ENCODE measurements at places on chromosomes 16 and 17.
A peak's percentile ranks its signal among the peaks of the same experiment; 100 is the strongest.

DNA sequence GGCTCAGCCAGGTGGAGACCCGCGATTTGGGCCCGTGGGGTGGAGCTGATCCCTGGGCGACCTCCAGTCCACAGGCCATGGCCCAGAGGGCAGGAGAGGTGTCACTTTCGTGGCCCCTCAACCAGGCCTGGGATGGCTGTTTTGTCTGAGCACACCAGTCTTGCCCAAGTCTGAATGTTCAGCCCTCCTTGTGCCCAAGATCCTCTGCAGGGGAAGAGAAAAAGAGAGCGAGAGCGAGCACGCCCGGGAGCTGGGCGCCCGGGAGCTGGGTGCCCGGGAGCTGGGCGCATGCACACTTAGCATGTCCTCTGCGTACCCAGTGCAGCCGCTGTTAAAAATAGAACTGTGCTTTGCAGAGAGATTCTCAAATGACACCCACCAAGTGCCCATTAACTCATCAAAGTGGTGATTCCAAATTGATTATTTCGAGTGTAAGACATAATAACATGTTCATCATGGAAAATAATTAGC is 403.3 kb upstream of the TNRC6C start:
- no peak for DNase-seq

DNA sequence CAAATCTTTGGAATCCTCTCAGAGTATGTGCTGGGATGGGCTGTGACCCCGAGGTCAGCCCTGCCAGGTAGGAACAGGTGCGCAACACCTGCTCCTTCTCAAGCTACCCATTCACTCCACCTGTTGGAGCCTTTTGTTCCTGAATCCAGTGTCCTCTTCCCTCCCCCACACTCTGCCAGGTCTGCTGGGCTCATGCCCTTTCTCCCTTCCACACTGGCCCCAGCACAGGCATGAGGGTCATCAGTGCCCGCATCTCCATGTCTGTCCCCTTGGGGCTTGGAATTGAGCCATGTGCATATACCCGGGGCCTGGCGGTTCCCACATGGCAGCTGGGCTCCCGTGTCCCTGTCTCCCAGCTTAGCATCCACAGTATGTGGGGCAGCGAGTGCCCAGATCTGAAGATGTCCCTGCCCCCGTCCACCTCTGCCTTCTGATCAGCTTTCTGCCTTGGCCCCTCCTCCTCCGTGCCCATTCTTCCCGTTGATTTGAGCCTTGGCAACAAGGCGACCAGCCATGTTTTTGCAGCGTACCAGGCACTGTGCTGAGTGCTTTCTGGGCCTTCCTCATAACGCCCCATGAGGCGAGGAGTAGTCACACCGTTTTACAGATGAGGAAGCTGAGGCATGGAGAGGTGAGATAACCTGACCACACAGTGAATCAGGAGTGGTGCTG is 102.2 kb downstream of the RAP1GAP2 start:
- no peak for DNase-seq

DNA sequence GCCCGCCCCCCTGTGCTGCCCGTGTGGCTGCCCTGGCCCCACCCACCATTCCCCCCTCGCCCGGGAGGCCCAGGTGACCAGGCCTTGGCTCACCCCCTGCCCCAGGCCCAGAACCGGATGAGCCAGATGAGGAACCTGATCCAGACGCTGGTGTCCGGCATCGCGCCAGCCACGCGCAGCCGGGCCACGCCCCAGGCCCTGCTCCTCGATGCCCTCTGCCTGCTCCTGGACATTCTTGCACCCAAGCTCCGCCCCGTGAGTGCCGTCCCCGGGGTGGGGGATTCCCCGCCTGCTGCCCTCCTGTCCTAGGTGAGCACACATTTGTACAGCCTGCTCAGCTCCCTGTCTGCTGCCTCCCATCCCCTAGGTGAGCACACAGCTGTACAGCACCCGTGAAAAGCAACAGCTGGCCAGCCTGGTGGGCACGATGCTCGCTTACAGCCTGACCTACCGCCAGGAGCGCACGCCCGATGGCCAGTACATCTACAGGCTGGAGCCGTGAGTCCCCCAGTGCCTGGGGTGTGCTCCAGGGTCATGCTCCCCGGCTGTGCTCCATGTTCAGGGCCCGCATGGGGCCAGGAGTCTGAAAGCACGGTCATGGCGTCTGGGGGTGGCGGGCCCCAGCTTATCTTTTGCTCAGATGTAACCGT is 4.8 kb downstream of the GNG13 start:
- no peak for DNase-seq

GRCh38 chr17:50222922-50223321 is 21.5 kb upstream of the COL1A1 start:
- DNase-seq: no peak

DNA sequence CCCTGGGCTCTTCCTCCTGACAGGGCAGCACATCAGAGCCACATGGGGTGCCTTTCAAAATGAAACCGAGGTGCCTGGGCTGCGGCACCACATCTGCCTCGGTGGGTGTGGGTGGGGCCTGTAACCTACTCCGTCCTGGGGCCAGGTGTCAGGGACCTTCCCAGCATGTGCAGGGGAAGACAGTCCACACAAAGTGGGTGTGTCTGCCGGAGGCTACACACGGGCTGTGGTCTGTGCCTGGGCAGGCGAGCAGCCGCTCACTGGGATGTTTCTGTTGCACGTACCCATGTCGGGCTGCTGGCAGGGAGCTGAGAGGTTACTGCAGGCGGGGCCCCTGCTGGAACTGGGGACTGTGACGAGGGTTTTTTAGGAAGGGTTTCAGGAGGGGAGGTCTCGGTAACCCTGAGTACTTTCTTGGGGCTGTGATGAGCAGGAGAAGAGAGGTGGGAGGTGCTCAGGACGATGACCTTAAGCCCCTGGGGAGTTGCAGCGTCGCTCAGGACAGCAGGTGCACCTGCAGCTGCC is 351.2 kb downstream of the SEC14L1 start:
- no peak for DNase-seq

GRCh38 chr17:59154292-59154720 is 680 bp downstream of the SKA2 start:
- peak; percentile 59 for DNase-seq

DNA sequence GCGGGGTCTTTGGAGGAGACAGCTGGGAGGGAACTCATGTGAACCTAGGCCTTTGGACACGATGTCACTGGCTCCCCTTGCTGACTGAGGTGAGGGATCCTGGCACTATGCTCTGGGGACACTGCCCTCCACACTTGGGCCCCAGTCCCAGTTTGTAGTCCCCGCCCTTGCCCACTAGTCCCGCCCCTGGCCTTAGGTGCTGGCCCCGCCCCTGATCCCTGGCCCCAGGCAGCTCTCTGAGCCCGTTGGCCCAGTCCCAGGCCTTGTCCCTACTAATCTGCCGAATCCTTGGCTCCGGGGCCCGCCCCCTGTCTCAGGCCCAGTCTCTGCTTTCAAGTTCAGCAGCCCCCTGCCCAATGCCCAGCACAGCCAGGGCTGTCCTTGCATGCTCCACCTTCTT is 61.0 kb downstream of the SMPD3 start:
- no peak for DNase-seq

GRCh38 chr16:31025339-31025738 is 8.0 kb upstream of the STX4 start:
- DNase-seq: no peak
